Ovary (tissue), 10 donors: ENCODE measurements at places on chromosomes 3 and 15. TPM values are rescaled to one million over a fixed set of nuclear protein-coding genes. Genes with fewer than 3 reads are reported as not detected.

DNA sequence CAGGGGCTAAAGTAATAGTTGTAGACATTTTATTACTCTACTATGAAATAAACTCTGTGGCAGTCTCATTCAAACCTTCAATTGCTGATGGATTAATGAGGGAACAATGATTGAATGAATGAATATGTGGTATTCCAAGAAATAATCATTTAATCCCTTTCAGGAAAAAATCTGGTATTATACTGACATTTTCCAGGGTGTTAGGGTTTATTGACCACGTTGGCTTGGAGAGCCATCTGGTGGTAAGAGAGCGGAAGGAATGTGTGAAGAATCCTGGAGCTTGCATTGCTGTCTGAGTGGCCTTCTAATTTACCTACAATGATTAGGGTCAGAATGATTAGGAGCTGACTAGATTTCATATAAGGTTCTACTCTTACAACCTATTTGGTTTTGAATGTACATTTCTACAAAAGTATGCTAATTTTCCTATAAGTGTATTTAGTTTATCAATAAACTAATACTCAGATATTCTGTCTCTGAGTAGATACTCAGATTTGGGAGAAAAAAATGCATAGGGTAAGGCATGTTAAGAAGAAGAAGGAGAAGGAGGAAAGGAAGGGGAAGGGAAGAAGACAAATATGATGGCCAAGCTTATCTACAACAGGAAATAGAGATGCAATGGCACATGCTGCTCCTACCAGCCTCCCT lies 249.9 kb downstream of the ROBO1 start:
- peaks cover 2% of the 10 kb centered on the region for H3K4me1 ChIP-seq
- no peak overlapping the region for H3K4me3 ChIP-seq
- H3K36me3 ChIP-seq: no peaks in the 10 kb centered on the region
- no peak overlapping the region for H3K27ac ChIP-seq
- no peak for DNase-seq

Gene SENP5
- 27.5 TPM for total RNA-seq

- H3K4me1 ChIP-seq: no peaks in the 10 kb centered on the region
- DNase-seq: no peak
- H3K27me3 ChIP-seq: no peaks in the 10 kb centered on the region
- no peak overlapping the region for H3K4me3 ChIP-seq
These were observed 127.5 kb upstream of the TOPAZ1 start for GRCh38 chr3:44114142-44114541.

GRCh38 chr15:89441295-89441812 lies 55.0 kb downstream of the RHCG start:
- no peaks in the 10 kb centered on the region for H3K4me1 ChIP-seq
- no peak for DNase-seq
- no peak overlapping the region for H3K4me3 ChIP-seq
- no peaks in the 10 kb centered on the region for H3K36me3 ChIP-seq
- H3K27ac ChIP-seq: no peak overlapping the region

DNA sequence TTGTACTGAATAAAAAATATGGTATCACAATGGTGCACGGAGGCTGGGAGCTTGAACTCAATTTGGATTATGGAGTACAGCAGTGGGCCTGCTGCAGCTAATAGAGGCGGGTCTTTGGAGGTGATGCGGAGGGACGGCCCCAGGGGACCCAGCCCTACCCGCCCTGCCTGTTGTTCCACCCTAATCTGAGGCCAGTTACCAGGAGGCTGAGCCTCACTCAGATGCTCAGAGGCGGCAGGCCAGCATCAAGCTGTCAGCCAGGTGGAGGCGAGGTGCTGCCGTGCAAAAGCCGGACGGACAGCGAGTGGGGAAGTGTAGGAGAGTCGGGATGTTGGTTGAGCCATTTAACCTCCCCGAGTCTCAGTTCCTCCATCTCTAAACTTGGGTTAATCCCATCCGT lies 218.5 kb upstream of the RGMA start:
- peaks cover 2% of the 10 kb centered on the region for H3K4me1 ChIP-seq
- H3K27ac ChIP-seq: no peak overlapping the region

DNA sequence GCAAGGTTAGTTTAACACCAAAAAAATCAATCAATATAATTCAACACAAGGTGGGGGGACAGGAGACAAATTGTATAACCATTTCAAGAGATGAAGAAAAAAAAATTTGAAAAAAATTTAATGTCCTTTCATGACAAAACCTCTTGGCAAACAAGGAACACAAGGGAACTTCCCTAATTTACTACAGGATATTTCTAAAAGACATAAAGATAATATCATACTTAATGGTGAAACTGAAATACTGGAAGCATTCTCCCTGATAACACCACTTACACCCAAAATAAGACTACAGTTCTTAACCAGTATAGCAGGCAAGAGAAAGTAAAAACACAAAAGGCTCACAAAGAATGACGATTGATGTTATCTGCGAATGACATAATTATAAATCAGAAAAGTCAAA lies 44.7 kb downstream of the IFT57 start:
- no peaks in the 10 kb centered on the region for H3K36me3 ChIP-seq
- DNase-seq: no peak
- no peaks in the 10 kb centered on the region for H3K27me3 ChIP-seq
- H3K4me3 ChIP-seq: no peak overlapping the region
- no peaks in the 10 kb centered on the region for H3K4me1 ChIP-seq

DNA sequence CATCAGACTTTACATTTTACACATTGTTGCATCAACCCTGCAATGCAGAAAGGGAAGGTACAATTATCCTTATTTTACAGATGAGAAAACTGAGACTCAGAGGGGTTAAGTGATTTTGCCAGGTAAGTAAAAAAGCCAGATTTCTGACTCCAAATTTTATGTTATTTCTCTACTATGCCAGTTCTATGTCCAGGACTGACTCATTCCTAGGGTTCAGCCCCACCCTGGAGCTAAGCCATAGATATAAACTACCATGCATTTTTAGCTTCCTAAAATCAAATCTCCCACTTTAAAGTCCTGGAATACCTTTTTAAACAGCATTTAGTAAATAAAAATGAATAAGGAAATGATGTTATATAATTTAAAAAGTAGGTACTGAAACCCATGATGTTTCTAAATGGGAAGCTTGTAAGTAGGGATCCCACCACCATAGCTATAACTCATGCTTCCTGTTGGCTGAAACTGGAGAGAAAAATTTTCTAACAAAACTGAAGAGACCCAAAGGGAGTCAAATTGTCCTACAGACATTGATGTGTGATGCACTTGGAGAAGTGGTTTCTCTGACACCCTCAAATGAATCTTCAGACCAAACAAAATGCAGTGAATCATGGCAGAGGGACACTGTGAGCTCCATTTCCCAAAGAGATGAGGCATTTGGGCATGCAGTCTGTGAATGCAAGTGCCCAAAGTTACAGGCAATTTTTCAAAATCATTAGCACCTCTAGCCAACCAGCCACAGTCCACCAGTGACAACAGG lies 301.7 kb upstream of the UMPS start:
- no peaks in the 10 kb centered on the region for H3K27me3 ChIP-seq
- no peak overlapping the region for H3K4me3 ChIP-seq
- no peaks in the 10 kb centered on the region for H3K4me1 ChIP-seq
- H3K27ac ChIP-seq: no peak overlapping the region
- DNase-seq: no peak

DNA sequence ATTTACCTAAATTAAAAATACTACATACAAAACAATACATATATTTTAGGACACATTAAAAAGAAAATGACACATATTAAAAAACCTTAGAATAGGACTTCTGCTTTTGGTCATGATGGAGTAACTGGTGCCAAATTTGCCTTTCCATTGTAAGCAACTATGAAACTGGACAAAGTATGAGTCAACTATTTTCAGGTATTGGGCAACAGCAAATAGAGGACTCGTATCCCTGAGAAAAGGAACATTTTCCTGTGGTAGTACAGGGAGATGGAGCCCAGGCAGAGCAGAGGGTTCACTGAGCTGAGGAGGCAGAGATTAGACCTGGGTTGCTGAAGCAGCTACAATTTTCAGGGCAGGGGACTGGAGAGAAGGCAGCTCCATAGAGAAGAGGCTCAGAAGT lies 14.7 kb downstream of the CCR1 start:
- no peaks in the 10 kb centered on the region for H3K27me3 ChIP-seq
- no peak for DNase-seq
- H3K36me3 ChIP-seq: no peaks in the 10 kb centered on the region
